ENCODE measurements at places on chromosomes 12 and 14.

- DNase-seq = peak; percentile 6
Observed at GRCh38 chr12:81245907-81246570, 168.2 kb downstream of the ACSS3 start.

DNA sequence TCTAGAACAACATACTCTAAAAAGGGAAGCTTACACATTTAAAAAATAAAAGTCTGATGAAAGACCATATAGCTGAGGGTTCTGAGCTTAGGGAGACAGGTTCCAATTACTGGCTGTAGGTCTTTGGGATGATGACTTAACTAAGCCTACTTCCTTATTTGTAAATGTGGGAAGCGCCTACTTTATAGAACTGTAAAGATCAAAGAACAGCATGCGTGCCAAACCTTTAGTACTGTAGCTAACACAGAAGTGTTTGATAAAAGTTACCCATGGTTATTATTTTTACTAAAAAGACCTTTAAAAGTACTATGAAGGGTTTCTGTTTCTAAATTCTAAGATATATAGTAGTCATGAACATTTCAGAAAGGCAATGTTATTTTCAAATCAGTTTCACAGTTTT lies 35.7 kb downstream of the STK38L start:
- no peak for DNase-seq

DNA sequence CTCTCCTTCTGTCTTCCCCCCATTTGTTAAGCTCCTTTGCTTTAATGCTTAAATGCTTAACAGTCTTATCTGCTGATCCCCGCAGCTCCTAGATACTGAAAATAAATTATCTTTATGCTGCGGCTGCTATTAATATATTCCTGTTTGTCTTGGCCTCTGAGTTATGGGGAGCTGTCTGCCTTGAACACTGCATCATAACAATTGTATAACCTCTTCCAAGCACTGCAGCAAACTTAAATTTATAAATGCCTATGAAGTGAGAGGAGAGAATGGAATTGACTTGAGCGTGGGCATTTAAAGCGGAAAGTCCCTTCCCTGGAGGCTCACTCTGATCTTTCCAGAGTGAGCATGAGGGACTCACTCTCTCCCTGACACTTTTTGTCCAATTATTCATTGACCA lies 23.1 kb upstream of the DCP1B start:
- DNase-seq = no peak

DNA sequence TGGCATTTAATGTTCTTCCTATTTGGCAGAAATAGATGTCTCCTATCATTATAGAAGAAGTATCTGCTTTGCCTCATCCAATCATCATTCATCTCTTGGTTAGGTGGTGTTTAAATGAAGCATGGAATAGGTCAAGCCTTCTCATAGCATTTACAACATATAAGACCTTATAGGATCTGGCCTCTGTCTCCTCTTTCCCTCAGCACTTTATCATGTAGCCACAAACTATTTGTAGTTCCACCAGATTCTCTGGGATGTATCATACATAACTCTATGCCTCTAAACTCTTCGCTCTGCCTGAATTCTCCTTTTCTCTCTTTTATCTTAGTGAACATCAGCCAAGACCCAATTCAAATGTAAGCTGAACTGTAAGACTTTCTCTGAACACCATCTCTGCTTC lies 20.7 kb downstream of the NAA25 start:
- no peak for DNase-seq

- DNase-seq = no peak
Observed at GRCh38 chr12:104686196-104686595, 229.4 kb downstream of the CHST11 start.

DNA sequence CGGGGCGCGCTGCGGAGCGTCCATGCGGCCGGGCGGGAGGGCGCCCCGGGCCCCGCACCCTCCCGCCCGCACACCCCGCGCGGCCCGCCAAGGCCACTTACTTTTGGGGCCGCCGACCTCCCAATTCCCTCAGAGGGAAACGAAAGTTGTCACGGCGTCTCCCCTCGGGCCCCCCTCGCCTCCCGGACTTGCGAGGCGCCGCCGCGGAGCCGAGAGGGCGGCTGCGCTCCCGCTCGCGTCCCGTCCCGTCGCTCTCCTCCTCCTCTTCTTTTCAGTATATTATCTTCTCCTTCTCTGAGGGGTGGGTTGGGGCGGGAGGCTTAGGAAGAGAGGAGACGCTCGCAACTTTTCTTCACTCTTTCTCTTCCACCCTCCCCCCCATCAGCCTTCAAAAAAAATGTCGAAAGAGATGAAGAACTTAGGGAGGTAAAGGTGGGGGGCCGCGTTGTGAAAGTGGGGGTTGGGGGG lies 613 bp downstream of the DUSP16 start:
- peak; percentile 25 for DNase-seq

DNA sequence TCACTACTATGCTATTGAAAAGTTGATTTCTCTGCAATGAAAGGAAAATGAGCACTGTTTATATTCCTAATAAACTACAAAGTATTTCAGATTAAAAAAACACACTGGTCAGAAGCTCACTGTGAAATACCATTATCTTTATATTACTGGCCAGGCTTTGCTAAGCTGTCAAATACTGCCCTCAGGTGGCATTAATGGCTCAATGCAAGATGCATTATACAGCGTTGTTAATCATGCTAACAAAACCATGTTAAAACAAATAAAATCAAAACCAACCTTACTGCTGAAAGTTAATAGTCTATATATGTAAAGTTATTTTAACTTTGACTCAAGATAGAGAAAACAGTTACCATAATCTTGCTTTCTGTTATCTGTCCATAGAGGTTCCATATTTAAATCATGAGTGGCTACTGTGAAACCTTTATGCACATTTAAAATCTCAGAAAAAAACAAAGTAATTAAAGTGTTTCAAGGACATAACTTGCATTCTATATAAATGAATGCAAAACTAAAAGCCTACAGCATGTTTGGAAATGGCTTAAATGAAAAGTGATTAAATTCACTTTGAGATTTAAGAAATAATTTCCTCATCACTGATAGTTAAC lies 121.7 kb downstream of the RALGAPA1 start:
- DNase-seq = peak; percentile 41

DNA sequence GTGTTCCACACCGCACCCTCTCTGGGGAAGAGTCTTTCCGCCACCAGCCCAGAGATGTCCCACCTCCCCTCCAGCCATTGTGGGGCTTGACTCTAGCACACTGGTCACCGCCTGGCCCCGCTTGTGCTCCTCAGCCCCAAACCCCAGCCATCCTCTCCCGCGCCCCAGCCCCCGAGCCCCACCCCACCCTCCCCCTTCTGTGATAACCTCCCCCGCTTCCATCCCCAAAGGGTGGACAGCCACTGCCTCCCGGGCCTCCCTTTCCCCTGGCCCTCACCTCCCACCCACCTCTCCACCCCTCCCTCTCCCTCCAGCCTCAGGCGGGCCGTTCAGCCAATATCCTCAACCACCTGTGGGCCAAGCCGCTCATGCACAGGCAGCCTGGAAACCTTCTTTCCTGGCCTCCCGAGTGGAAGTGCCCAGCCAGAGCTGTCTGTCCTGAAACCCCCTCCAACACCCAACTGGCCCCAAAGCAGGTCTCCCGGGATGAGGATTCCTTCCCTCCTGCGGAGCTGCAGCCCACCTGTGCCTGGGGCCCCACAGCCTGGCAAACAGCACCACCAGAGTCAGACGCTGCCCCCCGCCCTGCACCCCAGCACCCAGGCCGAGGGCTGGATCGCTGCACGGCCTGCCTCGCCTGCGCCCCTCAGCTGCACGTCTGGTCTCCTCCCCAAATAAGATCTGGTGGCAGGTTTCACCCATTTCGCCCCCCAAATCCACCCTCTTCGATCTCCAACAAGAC lies 27.1 kb upstream of the NUDT14 start:
- no peak for DNase-seq

GRCh38 chr12:4719821-4720636 lies at the start of gene GALNT8:
Gene GALNT8, plus strand, starts transcription at chr12:4720400. Its CDS starts 278 bp downstream, at chr12:4720678.
- DNase-seq = no peak
